ENCODE measurements at places on chromosomes 7 and 10. TPM values are rescaled to one million over a fixed set of nuclear protein-coding genes. Genes with fewer than 3 reads are reported as not detected.

DNA sequence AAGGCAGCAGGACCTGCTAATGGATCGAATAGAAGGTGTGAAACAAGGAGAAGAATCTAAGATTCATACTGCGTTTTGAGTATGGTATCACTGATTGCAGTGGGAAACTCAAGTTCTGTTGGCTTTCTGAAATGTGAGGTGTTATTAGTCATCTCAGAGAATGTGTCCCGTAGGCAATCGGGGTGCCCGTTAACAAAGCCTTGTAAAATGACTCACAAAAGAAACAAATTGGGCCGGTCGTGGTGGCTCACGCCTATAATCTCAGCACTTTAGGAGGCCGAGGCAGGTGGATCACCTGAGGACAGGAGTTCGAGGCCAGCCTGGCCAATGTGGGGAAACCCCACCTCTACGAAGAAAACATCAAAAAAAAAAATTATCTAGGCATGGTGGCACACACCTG, 118.2 kb upstream of the C7orf33 start:
- no peak for DNase-seq

DNA sequence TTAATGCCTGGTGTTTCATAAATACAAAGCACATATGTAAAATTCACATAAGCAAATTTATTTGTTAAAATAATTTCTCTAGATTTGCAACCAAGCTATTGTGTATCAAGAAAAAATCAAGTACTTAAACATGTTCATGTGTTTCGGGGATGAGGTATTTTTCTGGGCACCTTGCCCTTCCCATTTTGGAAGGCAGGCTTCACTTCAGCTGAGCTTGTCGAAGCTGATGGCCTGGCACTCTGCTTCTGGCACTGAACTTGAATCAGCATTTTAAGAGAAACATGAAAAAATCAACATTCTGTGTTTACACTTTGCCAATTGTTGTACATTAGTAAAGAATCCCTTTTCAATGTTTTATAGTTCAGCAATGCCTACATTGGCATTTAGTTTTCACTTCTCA, 179.1 kb upstream of the STEAP4 start:
- no peak for DNase-seq

DNA sequence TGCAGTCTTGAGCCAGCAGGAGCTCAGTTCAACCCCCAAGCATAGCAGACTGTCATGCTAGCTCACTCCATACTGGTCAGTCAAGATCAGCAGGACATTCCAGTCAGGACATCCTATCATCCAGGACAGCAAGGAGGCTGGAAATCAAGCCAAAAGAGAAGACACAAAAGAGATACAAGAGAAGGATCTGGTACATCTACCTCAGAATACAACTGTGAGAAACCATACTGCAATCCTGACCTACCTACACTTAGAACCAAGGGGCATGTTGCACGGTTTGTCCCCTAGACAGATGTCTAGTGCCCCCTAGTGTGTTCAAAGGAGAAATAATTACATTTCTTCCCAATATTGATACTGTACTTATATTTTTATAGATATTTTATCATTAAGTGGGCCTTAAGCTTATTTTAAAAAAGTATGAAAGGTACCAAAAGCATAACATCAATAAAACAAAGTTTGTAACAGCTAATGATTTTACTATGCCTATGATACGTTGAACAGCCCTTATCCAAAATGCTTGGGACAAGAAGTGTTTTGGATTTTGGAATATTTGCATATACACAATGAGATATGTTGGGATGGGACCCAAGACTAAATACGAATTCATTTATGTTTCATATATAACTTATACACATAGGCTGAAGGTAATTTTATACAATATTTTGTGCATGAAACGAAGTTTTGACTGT, 26.7 kb downstream of the ERCC6 start:
- no peak for DNase-seq

GRCh38 chr7:33062023-33062781, at the start of gene NT5C3A:
NT5C3A (minus strand) TSS chr7:33062776; CDS start chr7:33062705, 71 bp downstream.
- peak; percentile 20 for DNase-seq

- no peak for DNase-seq
Measured at GRCh38 chr10:13587391-13587790, 626 bp downstream of the PRPF18 start.

DNA sequence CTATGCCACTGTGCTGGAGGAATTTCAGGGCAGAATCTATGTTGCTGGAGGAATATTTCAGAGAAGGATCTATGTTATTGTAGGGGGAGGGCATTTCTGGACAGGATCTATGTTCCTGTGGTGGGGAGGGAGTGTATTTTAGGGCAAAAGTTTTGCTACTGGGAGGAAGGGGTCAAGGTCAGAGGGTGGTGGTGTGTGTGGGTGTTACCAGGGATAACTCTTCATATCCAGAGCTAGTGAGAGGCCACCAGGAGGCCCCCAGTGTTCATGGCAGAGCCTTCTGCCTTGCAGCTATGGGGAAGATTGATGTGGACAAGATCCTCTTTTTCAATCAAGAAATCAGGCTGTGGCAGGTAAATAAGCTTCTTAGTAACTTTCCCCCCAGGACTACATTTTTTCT, 2.0 kb upstream of the STRA8 start:
- DNase-seq, result no peak

The GBX1 gene
- not detected for total RNA-seq

The PARD3 gene
- total RNA-seq, result 172 TPM

Data from lower leg skin (tissue), 4 donors.